ENCODE measurements at places on chromosomes 4 and X. TPM values are rescaled to one million over a fixed set of nuclear protein-coding genes. Genes with fewer than 3 reads are reported as not detected.

The GYPE gene
- total RNA-seq, result 0.32 TPM

The TSPAN6 gene
- total RNA-seq, result 106 TPM

The INTU gene
- total RNA-seq, result 4.8 TPM

The RASL11B gene
- total RNA-seq, result 0.35 TPM

The CFAP99 gene
- total RNA-seq, result 0.49 TPM

The CHST7 gene
- total RNA-seq, result 2.0 TPM

The ELOVL6 gene
- 66.3 TPM for total RNA-seq

The LRIT3 gene
- 0.15 TPM for total RNA-seq

Data from colonic mucosa (tissue), 4 donors.